RWPE2 (cell line): ENCODE measurements at places on chromosomes 3 and 15.
A peak's percentile ranks its signal among the peaks of the same experiment; 100 is the strongest.

- no peak for DNase-seq
Measured at GRCh38 chr3:97009427-97010019, 195.1 kb downstream of the EPHA6 start.

GRCh38 chr3:38353151-38353550 lies 6.6 kb downstream of the XYLB start:
- no peak for DNase-seq

DNA sequence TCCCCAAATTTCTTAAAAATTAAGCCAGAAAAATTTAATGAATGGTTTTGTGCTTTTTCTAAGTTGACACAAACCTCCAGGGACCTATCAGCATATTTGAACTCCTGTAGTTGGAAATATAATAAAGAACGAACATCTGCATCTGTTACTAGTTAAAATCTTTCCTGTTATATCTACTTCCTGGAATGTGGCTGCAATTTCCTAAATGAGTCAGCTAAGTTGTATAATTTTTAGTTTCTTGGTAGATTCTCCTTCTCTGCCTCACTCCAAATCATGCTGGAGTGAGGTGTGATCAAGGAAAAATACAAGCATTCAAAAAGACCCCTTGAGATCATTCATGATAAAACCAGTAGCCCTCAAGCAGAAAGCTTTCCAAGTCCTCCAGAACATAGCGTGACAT lies 106.2 kb upstream of the MCTP2 start:
- no peak for DNase-seq

DNA sequence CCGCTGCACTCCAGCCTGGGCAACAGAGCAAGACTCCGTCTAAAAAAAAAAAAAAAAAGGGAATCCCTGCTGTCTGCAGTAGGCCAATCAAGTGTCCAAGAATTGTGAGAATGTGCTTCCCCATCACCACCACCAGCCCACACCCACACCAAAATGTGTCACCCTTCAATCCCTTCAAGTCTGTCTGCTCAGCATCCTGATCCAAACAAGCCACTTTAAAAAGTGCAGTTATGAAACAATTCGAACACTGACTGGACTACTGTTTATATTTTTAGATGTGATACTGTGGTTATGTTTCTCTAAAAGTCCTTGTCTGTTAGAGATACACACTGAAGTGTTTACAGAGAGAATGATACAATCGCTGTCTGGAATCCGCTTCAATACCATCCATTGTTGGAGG lies 78.1 kb upstream of the CGNL1 start:
- DNase-seq: no peak

DNA sequence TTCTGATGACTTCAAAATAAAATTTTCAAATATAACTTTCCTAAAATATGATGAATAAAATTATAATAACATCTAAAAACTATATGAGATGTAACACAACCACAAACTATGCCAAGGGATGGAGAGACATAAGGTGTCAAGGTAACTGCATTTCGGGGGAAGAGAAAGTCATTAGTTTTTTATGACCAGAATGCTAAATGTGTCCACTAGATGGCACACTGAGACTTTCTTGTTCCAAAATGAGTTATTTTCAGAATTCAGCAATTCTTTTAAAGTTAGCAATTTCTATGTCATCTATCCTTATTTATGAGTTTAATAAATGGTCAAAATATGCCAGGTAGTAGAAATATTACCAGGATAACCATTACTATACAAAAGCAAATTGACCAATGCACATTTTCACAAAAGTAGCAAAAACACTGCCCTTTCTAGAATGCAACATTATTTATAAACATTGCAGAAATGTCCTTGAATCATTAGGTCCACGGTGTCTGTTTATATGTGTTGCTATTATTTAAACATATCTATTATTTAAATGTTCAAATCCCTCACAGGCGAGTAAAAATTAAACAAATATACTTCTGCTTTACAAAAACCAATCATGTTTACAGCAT lies 374.2 kb downstream of the PLCL2 start:
- DNase-seq: no peak

DNA sequence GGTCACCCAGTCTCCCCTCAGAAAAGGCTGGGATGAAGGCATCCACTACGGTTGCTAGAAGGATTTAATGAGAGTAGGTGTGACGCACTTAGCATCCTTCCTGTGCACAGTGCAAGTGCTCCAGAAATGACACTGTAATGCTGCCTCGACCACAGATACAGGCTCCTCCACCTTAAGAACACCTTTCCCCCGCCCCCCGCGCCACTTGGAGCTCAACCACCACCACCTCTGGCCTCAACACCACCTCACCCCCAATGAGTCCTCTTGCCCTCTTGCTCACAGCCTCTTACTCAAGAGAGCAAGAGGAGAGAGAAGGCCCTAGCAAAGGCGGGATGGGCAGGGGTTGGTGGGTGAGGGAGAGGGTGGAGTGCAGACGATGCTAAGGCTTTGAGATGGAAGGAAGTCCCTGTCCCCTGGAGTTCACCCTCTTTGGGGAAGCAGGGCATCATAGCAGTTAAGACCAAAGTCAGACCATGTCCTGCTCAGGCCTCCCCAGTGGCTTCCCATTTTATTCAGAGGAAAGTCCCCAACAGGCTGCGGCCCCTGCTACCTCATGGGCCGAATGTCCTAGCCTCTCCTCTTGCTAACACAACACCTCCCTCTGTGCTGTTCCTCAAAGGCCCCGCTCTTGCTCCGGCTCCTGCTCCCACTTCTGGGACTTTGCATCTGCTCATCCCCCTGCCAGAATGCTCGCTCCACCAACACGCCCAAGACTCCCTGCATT lies 8.3 kb downstream of the STARD5 start:
- DNase-seq: no peak

GRCh38 chr3:66817951-66818557 lies 180.1 kb upstream of the KBTBD8 start:
- no peak for DNase-seq

DNA sequence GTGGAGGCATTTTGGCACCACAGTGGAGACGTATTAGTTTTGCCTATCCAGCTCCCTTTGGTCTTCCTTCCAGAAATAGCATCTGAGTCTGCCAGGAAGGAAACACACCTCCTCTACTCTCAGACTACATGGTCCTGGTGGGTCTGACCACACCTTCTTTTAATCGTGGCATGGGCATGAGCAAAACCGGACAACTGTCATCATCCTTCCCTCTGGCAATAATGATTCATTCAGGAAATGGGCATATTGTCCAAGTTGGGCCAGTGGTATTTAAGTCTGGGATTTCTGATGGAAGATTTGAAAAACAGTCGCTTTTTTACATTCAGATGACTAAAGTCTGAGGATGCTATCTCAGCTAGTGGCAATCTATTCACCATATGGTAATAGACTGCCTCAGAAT lies 601.0 kb upstream of the ADAMTS9 start:
- DNase-seq: no peak

- no peak for DNase-seq
Measured at GRCh38 chr3:52175416-52176179, 21.4 kb upstream of the POC1A start.

DNA sequence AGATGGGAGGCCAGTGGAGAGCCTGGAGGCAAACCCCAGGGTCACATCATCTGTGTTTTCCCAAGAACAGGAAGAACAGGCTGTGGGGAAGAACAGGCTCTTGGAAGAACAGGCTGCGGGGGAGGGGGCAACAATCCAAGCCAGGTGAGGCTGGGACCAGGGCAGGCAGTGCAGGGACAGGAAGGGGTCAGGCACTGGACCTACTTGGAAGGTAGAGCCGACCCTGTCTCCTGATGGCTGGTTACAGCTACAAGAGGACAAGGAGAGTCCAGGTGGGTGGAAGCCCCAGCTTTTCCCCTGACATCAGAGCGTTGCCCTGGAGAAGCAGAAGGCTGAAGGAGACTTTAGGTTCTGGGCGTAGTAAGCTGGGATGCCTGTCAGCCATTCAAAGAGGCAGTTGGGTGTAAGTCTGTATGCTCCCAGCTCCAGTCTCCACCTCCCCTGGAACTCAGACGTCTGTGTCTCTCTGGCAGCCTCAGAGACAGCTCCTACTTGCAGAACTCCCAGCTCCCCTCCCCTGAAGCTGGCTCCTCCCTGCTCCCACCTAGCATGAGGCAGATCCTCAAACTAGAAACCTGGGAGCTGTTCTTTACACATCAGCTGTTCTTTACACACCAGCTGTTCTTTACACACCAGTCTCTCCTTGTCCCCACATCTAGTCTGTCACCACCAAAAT lies 130.9 kb downstream of the DNAJB8 start:
- DNase-seq: no peak

DNA sequence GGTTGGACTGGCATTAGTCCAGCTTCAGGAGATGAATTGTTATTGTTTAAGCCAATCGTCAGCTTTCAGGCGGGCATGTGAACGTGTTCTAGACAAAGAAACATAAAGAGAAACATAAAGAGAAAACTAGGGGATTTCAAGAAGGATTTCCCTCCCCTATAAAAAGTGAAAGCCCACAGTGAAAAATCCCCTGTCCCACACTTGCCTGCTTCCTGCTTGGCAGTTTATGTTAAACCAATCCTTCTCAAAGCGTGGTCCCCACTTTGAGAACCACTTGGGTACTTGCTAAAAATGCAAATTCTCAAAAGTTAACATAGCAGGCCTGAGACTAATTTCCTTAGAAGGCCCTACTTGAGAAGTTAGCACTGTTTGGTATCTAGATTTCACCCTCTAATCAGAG lies 293.0 kb upstream of the SOX14 start:
- DNase-seq: no peak

DNA sequence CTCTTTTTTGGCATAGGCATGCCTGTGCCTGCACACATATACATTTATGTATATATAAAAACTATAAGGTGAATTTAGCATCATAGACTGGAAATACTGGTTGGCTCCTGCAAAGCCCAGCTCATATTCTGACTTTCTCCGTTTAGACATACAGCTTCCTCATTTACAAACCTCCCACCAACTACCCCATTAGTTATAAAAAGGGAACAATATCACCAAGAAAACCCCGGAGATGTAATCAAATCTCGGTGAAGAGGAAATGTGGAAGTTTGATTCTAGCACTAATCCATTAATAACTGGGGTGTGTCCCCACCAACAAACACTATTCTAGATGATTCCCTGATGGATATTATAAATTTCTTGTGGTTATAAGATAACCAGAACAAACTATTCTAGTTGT lies 517.7 kb upstream of the TBL1XR1 start:
- DNase-seq: no peak

DNA sequence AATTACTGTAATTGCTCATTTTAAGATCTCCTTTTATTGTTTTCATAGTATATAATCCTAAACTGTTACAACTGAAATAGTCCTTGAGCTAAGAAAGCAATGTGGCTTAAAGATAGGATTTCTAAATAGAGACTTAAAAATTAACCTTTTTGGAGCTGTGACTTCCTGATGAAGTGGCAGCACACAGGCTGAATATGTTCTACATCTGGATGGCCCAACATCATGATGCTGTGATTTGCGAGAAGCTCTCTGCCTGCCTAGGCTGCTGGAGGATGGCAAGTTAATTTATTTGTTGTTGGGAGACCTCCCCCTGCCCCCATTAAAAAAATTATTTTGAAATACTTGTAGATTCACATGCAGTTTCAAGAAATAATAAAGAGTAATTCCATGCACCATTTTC lies 134.5 kb downstream of the IGF1R start:
- DNase-seq: no peak

DNA sequence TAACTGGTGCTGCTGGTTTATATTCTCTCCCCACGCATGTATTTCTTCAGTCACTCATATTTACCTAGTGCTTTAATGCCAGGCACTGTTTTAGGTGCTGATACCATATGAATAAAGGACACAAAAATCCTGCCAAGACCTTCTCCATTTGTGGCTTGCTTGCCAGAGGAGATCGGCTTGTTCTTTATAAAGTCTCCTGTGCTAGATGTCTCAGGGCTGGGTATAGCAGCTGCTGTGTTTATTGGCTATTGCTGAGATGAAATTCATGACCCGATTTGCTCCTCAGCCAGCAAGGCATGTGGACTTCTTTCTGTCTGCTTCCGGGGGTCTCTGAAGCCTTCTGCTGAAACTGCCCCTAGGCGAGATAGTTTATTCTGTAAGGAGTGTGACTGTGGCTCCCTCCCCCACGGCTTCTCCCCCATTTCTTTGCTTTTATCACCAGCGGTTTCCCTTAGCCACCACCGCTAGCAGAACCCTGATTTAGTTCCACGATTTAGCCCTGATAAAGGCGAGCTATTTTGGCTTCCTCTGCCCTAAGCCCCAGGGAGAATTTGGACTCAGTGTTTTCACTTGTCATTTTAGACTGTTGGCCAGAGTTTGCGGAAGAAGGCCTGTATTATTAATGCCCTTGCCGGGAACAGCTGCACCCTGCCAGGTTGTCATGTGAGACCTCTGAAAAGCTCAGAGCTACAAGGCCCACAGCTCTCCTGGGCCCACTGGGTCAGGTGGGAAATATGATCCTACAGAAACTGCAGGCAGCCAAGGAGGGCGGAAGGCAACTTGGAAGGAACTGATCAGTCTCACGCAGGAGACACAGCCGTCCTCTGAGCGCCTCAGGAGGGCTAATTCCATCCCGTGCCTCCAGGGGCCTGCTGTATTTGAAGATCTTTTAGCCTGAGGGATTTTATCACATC lies 46.8 kb downstream of the ST6GAL1 start:
- DNase-seq: no peak

- no peak for DNase-seq
Measured at GRCh38 chr3:69419276-69419675, 33.4 kb upstream of the FRMD4B start.

DNA sequence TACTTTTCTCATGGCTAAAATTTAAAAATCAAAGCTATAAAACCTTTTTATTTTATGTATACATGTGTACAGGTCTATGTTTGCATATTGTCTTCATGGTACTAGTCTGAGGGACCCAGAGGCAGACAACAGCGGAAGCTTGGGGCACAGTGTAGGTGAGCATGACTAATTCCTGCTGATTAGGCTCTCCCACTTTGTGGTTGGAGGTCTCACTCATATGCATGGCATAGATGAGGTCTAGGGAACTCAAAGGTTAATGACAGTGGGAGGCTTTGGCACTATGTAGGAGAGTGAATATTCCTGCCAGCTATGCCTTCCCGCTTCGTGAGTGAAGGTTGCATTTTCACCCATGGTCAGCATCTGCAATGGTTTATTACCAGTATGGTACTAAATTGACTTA lies 47.5 kb upstream of the AADACL2 start:
- no peak for DNase-seq

DNA sequence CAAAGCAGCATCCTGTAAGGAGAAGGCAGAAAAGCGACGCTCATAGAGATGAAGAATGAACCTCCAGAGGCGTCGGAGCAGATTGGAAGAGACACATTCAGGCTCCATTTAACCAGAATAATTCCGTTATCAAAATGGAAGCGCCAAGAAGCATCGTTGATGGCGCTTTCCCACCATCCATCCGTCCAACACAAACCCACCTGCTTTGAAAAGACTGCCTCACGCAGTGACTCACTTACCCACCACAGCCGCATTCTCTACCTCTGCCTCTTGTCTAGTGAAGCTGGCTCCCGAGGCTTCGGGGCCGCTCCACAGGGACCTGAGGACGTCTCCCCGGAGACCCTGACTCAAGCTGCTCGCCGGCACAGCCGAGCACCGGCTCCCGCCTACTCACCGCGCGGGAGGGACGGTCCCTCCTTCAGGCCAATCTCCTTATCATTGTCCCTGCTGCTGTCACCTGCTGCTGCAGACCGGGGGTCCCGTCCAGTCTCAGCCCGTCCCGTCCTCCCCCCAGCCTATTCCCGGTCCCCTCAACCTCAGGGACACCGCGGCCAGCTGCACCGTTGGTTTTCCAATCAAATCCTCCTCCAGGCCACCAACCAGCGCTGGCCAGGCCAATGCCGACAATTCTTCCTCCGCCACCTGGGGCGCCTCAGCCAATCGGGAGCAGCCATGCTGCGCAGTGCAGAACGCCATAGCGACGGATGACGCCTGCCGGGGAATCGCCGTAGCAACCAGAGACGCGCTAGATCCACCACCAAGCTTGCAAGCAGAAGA lies at the start of gene NEK10:
Gene NEK10, minus strand, starts transcription at position 553 of the 777 bp plus-strand sequence. CDS start 16,501 bp downstream, outside the sequence.
- DNase-seq: peak; percentile 93
